ENCODE measurements at places on chromosomes 5 and 9.

GRCh38 chr5:14579731-14580397 lies 1.7 kb upstream of the OTULINL start:
- DNase-seq, result no peak

DNA sequence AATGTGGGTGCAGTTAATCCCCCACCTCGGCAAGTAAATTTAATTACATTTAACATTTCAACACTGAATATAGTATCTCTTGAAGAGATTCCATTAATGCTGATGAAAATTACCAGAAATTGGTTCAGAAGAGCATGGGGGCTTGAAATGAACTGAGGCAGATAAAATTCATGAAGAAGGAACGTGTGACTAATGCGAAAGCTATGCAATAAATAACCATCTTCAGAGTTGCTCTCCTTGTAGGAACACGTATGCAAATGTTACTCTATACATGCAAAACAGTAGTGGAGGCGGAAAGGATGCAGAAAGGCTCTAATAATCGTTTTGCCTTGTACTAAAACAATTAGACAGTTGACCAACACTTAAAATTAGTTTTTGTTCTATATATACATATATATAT lies 320.2 kb downstream of the CTNND2 start:
- no peak for DNase-seq

DNA sequence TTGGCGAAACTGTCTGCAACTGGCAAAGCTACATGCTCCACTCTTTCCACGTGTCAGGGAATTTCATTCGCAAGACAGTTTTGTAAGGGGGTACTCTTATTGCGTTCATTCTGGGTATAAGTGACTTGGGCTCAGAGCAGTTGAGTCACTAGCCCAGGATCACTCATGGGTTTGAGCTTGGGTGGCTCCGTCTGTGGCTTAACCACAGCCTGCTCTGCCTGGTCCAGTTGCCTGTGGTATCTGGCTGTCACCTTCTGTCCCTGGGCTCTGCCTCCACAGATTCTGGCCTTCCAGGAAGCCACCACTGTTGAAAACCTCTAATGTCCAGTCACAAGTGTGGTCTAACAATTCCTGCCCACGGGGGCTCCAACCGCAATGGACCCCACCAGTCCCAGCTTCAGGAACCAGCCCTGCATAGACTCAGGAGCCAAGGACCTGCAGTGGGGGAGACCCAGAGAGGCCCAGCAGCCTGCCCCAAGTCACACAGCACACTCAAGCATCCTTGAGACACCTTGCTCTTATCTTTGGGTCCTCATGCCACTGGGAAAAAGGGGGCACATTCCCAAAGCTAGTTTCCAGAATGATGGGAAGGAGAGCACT lies 10.4 kb downstream of the KIF12 start:
- no peak for DNase-seq

- no peak for DNase-seq
Observed at GRCh38 chr9:27447031-27447683, 76.9 kb upstream of the IFNK start.

DNA sequence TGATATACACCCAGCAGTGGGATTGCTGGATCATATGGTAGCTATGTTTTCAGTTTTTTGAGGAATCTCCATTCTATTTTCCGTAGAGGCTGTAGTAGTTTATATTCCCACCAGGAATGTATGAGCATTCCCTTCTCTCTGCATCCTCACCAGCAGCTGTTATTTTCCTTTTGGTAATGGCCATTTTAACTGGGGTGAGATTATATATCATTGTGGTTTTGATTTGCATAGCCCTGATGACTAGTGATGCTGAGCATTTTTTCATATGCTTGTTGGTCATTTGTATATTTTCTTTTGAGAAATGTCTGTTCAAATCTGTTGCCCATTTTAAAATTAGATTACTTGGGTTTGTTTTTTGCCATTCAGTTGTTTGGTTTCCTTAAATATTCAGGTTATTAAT lies 11.2 kb upstream of the PPIC start:
- DNase-seq, result no peak

- no peak for DNase-seq
Observed at GRCh38 chr9:129637673-129638439, 4.1 kb downstream of the ASB6 start.

DNA sequence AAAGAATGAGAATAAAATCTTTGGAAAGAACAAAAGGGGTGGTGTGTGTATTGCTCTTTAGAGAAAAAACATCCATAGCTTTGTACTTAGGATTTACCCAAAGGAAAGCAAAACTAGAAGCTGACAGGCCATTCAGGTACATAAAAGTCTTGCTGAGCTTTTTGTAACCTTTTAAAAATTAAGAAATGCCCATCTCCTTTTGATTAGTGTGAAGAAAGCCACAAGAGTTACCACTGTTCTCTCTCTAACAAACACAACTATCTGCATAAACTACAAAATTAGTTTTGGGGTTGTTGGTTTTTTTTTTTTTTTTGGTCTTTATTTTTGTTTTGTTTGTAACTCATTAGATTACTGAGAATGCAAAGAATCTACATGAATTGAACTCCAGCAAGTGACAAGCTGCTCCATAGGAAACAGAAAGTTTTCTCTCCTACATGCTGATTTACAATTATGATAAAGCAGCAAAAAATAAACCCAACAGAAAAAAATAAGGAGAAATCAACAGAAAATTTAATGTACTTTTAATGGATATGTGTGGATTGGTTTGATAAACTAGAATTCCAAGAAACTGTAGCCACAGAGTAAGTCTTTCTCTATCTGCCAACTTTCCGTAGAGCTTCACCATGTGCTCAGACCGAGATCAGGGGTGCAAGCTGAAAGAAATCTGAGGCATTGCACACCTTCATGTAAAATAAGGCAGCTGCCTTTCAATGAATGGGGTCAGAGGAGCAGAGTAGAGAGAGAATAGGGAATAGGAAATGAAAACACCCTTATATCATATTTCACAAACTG lies 12.3 kb downstream of the BAAT start:
- DNase-seq, result no peak

DNA sequence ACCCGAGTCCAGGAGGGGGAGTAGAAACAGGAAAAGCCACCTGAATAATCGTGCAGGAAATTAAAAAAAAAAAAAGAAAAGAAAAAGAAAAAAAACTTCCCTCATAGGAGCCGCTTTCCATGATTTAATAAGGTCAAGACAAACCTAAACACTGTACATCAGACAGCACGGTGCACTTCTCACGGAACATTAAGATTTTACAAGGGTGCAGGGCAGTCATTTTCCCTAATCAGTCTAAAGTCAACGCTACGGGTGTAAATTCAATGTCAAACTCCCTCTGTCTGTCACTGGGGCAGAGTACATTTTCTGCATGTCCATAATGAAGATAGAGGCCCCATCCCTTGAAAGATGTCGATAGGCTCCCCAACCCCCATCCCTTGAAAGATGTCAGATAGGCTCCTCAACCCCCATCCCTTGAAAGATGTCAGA lies 139.7 kb downstream of the TSSK1B start:
- no peak for DNase-seq

DNA sequence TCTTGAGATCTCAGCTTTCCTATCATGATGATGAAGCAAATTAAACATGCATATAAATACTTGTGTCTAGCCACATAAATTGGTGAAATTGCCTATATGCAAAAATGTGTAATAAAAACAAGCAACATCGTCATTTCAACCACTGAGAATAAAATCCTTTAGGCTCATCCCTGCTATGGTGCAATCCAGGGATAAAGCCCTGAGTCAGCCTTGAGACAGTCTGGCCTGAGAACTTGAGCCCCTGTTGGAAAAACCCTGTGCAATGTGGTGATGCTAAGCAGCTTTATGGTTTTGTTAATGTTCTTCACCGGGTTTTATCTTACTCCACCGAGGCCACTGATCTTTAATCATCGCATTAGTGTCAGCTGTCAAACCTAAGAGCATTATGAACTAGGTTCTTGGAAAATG lies 170.5 kb downstream of the DCP2 start:
- DNase-seq, result no peak

DNA sequence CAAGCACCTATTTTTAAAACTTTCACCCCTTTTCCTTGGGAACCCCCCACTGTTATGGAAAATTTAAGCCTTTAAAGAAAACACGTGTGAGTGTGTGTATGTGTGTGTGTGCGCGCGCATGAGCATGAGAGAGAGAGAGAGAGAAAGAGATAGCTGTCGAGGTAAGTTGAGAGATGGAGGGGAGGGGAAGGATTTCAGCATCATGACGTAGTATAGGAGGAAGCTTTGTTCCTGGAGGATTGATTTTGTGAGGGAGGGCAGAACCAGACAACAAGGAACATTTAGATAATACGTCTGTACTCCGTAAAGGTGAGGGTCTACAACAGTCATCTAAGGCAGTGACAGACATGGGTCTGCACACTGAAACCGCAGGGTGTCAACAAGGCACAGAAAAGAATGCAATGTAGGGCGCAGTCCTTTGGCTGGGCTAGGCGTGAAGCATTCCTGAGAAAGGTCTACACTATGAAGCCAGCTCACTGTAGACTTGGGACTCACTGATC lies 227.7 kb downstream of the SMARCA2 start:
- DNase-seq, result no peak

DNA sequence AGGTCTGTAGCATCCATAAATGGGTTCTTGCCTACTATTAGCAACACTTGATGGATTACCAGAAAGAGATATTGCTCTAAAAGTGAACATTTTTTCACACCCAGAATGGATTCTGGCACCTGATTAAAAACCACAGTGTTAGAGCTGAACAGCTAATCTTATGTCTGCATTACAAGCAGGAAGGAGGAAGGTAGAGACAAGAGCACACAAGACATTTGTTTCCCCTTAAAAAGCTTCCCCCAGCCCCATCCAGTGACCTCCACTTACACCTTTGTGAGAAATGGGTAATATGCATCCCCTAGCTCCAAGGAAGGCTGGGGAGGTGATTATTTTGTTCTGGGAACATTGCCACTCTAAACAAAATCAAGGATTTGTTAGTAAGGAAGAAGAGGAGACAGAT lies 12.0 kb upstream of the TRIM36 start:
- DNase-seq, result no peak

GRCh38 chr5:93572608-93573353 lies 8.2 kb downstream of the NR2F1-AS1 start:
- DNase-seq, result no peak

GRCh38 chr5:72448368-72448767 lies 58.8 kb downstream of the ZNF366 start:
- DNase-seq, result no peak

GRCh38 chr9:37609735-37610397 lies 17.5 kb upstream of the TOMM5 start:
- no peak for DNase-seq

- no peak for DNase-seq
Observed at GRCh38 chr5:2375757-2376250, 375.7 kb downstream of the IRX2 start.

- no peak for DNase-seq
Observed at GRCh38 chr5:165874851-165875250, 2369.4 kb downstream of the MAT2B start.

DNA sequence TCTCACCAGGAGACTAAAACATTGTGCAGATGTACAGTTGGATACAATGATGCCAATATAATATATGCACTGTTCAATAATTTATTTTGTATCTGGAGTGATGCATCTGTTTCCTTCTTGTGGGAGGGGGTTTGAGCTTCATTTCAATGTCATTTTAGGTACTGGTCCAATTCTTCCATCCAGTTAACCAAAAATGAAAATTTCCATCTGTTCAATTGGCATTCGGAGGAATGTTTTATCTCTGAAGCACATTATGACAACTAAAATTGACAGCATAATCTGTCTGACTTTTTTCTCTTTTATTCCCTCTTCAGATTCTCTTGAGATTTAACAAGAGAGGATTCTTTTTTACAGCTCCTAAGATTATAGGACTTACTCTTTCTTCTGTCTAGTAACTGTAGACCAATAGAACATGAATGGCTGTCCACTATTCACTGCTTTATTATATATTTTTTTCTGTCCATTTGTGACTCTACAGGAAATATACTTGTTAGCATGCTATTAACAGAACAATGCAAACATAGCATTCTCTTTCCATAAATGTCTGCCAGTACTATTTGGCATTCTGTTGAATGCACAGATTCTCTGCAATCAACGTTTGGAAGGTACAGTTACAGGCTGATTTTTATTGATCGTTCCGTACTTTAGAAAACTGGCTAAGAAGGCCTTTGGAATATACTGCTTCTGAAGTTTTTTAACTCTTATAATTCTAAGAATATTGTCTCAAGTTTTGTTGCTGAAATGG lies 57.8 kb downstream of the NDUFAF2 start:
- DNase-seq, result no peak

GRCh38 chr5:112283943-112284929 lies 134.8 kb downstream of the EPB41L4A start:
- no peak for DNase-seq

- DNase-seq, result no peak
Observed at GRCh38 chr5:31939151-31939550, 235.0 kb downstream of the GOLPH3 start.

GRCh38 chr9:88087906-88088305 lies 50.4 kb downstream of the SPATA31C2 start:
- DNase-seq, result no peak

- DNase-seq, result no peak
Observed at GRCh38 chr9:114315723-114316363, 7.1 kb upstream of the ORM1 start.

GRCh38 chr5:74638970-74639806 lies 1.3 kb downstream of the ENC1 start:
- no peak for DNase-seq

DNA sequence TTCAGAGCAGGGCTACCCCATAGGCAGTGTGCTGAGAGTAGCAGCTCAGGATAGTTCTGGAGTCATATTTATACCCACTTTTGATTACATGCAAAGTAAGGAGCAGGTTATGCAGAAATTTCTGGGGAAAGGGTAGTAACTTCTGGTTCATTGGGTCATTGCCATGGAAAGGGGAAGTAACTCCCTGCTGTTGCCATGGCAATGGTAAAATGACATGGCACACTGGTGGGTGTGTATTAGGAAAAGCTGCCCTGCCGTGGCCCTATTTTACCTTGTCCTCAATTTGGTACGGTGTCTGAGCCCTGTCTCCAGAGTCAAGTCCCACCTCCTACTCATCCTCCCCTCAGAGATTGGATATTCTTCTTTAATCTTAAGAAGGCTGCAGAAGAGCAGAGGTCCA lies 526.7 kb upstream of the TYRP1 start:
- DNase-seq, result no peak

- no peak for DNase-seq
Observed at GRCh38 chr5:116959843-116960242, 385.2 kb upstream of the SEMA6A start.

DNA sequence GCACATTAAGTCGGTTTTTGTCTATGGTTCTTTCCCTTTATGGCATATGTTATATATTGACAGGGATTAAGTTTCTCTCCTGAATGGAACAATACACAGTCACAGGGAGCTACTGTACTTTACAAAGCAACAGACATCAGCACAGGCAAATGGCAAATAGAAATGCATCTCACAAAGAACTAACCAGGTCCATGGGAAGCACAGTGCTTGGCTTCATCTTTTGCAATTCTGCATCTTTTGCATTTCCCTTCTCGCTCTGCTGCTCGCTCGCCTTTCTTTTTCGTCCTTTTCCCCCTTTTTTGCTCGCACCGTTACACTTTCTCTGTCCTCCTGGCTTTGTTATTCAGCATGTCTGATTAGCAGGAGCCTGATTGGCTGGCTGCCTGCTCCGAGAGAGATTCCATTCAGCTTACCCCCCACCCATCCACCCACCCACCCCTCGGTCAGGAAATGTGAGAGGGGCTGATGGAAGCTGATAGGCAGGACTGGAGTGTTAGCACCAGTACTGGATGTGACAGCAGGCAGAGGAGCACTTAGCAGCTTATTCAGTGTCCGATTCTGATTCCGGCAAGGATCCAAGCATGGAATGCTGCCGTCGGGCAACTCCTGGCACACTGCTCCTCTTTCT lies at the start of gene ADAMTSL1:
ADAMTSL1 (plus strand) TSS at position 502 of the 628 bp plus-strand sequence; CDS start at position 582, 80 bp downstream.
- no peak for DNase-seq
